H9 (cell line): ENCODE measurements at places on chromosomes 3 and 15. TPM values are rescaled to one million over a fixed set of nuclear protein-coding genes. Genes with fewer than 3 reads are reported as not detected.
A peak's percentile ranks its signal among the peaks of the same experiment; 100 is the strongest.

The ADGRG7 gene
- total RNA-seq, result not detected in 2 replicates

The SH2D7 gene
- total RNA-seq, result not detected in 2 replicates

The PAQR5 gene
- 1.0 and 1.6 TPM in 2 replicates for total RNA-seq

DNA sequence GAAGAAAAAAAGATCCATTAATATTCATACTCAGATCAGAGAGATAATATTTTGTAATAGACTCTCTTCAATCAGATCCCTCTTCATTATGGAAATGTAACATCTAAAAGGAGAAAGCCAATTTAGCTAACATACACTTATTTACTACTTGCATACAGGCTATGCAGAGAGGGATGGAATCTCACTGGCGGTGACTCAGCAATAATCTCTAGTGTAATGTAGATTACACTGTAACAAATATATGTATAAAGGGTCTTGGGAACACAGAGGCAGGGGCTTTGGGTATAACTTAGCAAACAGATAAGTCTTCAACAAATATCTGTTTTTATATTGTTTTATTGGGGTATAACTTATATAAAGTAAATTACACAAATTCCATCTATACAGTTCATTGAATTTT, 69.6 kb downstream of the CGNL1 start:
- H3K4me3 ChIP-seq, result no peak overlapping the region
- H3K4me1 ChIP-seq, result no peaks in the 10 kb centered on the region
- H3K27ac ChIP-seq, result no peak overlapping the region
- no peak for DNase-seq

DNA sequence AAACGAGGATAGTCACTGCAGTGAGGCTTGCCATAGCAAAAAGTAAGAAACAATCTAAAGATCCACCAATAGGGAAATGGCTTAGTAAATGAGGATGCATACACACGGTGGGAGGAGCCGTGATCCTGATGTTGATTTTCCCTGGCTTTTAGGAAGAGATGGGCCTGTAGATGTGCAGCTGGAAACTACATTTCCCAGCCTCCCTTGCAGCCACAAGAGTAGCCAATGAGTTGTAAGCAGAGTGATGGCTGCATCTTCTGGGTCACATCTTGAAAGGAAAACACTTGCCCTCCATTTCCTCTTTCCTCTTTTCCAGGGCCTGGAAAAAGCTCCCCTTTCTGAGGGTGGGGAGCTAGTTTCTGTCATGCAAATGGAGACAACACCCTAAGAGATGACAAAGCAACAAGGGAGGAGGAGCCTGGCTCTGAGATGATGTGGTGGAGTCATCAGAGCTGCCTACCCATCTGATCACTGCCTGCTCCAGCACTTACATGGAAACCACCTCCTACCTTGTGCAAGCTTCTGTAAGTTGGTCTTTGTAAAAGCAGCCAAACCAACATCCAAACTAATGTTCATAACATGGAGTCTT, 139.1 kb downstream of the TLE3 start:
- no peak overlapping the region for H3K27ac ChIP-seq
- H3K27me3 ChIP-seq, result no peaks in the 10 kb centered on the region
- no peaks in the 10 kb centered on the region for H3K36me3 ChIP-seq

- H3K4me1 ChIP-seq, result no peaks in the 10 kb centered on the region
- H3K36me3 ChIP-seq, result peaks cover 23% of the 10 kb centered on the region
- peak overlapping the region; percentile 78; the same call in 1 of the 3 replicates for H3K4me3 ChIP-seq
- H3K27ac ChIP-seq, result no peak overlapping the region
- DNase-seq, result no peak
Measured at GRCh38 chr15:101490922-101491733, 1.6 kb upstream of the PCSK6 start.

DNA sequence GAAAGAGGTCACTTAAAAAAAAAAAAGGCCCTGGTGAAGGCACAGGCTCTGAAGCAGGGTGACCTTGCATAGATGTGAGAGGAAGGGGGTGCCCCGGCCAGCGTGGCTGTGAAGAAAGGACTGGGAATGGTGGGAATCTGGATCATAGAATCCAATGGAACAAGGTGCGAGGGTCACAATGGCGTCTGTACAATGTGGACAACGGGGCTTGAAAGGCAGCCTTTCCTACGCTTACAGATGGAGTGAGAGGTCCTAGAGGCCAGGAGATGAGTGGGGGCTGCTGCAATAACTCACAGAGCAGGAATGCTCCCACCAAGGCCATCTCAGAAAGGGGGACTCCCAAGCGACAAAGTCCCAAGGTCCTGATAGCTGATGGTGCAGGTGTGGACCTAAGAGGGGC, 162.2 kb downstream of the ATP10A start:
- no peaks in the 10 kb centered on the region for H3K27me3 ChIP-seq
- DNase-seq, result no peak
- H3K4me1 ChIP-seq, result no peaks in the 10 kb centered on the region
- H3K27ac ChIP-seq, result no peak overlapping the region
- H3K36me3 ChIP-seq, result no peaks in the 10 kb centered on the region
- H3K4me3 ChIP-seq, result no peak overlapping the region

DNA sequence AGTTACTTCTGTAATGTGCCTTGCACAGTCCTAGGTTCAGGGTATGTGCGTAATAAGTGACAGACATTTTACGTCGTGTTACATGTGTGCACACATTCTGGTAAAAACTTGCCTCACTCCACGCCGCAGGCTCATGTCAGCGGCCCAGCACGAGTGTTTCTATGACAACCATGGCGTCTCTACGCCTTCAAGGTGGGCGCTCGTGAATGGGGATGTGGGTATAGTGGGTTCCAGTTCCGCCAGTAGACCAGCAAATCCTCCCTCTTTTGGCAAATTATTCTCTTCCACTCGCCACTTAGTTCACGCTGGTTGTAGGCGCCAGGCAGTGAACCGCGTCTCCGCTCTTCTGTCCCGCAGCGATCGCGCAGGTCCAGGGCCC, 40.3 kb downstream of the CHST14 start:
- H3K36me3 ChIP-seq, result no peaks in the 10 kb centered on the region
- no peaks in the 10 kb centered on the region for H3K4me1 ChIP-seq
- no peak overlapping the region for H3K27ac ChIP-seq

DNA sequence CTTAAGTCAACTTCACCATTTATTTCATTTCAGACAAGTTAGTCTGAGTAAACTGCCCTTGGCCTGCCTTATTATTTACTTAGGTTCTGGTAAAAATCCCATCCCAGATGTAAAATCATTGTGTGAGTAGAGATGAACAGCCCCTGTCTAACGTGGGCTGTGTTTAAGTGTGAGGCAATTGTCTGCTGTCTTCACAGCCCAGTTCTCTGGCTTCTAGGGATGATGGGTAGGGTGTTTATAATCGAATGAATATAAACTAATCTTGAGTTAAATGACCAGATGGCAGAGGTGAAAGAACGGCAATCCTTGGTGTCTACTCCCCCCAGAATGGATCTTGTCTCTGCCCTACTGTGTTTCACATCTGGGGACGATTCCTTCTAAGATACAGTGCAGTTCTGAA, 20.8 kb downstream of the PPARG start:
- H3K27ac ChIP-seq, result no peak overlapping the region

DNA sequence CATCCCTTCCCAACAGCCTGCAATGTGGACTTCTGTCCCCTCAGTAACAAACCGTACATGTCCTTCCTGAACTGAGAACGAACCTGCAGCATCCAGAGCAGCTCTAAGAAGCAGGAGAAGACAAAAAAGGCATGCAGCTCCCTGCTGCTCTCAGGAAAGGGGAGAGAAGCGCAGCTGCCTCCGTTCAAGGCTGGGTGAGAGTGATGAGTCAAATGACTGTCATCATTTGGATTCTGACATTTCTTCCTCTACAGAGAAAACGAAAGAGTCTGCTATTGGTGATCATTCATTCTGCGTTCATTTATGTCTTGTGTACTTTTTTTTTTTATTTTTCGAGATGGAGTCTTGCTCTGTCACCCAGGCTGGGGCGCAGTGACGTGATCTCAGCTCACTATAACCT, 677.8 kb downstream of the FHIT start:
- no peak overlapping the region for H3K27ac ChIP-seq
- no peaks in the 10 kb centered on the region; the same call in 1 of the 2 replicates for H3K4me1 ChIP-seq
- no peaks in the 10 kb centered on the region for H3K36me3 ChIP-seq
- no peak overlapping the region for H3K4me3 ChIP-seq
- no peaks in the 10 kb centered on the region for H3K27me3 ChIP-seq

- H3K4me1 ChIP-seq, result no peaks in the 10 kb centered on the region
- H3K4me3 ChIP-seq, result no peak overlapping the region
- no peak overlapping the region for H3K27ac ChIP-seq
- H3K27me3 ChIP-seq, result no peaks in the 10 kb centered on the region
Measured at GRCh38 chr3:78905700-78906099, 862.1 kb downstream of the ROBO1 start.

- 0 out of 2 replicates have a peak, but pooled peaks cover 3% of the 10 kb centered on the region for H3K4me1 ChIP-seq
- H3K4me3 ChIP-seq, result no peak overlapping the region
Measured at GRCh38 chr3:30006111-30006510, 600.3 kb upstream of the TGFBR2 start.

- no peak overlapping the region for H3K27ac ChIP-seq
- no peak overlapping the region for H3K4me3 ChIP-seq
- no peaks in the 10 kb centered on the region for H3K36me3 ChIP-seq
- no peaks in the 10 kb centered on the region for H3K27me3 ChIP-seq
- DNase-seq, result no peak
Measured at GRCh38 chr3:178073366-178073765, 462.9 kb upstream of the KCNMB2 start.

- no peaks in the 10 kb centered on the region for H3K36me3 ChIP-seq
- no peaks in the 10 kb centered on the region for H3K4me1 ChIP-seq
- no peak overlapping the region for H3K27ac ChIP-seq
- H3K27me3 ChIP-seq, result no peaks in the 10 kb centered on the region
Measured at GRCh38 chr3:40930131-40930538, 269.2 kb upstream of the CTNNB1 start.

GRCh38 chr15:70259028-70259424, 161.3 kb upstream of the TLE3 start:
- no peak overlapping the region for H3K4me3 ChIP-seq
- DNase-seq, result no peak
- no peaks in the 10 kb centered on the region for H3K36me3 ChIP-seq
- peaks cover 4% of the 10 kb centered on the region for H3K4me1 ChIP-seq
- no peaks in the 10 kb centered on the region for H3K27me3 ChIP-seq

- H3K4me3 ChIP-seq, result no peak overlapping the region
- H3K27ac ChIP-seq, result no peak overlapping the region
- H3K4me1 ChIP-seq, result no peaks in the 10 kb centered on the region; the same call in 1 of the 2 replicates
- H3K27me3 ChIP-seq, result no peaks in the 10 kb centered on the region
- H3K36me3 ChIP-seq, result no peaks in the 10 kb centered on the region
Measured at GRCh38 chr3:7917443-7918151, 584.0 kb upstream of the LMCD1 start.
